ENCODE measurements at places on chromosomes 3 and 15.

DNA sequence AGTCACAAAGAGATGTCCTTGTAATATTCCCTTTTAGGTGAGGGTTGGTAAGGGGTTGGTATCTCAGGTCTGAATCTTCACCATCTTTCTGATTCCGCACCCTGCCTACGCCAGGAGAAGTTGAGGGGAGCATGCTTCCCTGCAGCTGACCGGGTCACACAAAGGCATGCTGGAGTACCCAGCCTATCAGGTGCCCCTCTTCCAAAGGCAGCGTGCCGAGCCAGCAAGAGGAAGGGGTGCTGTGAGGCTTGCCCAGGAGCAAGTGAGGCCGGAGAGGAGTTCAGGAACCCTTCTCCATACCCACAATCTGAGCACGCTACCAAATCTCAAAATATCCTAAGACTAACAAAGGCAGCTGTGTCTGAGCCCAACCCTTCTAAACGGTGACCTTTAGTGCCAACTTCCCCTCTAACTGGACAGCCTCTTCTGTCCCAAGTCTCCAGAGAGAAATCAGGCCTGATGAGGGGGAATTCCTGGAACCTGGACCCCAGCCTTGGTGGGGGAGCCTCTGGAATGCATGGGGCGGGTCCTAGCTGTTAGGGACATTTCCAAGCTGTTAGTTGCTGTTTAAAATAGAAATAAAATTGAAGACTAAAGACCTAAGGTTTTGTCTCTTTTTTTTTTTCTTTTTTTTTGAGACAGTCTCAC is 19.8 kb downstream of the TYRO3 start:
- DNase-seq, result no peak

DNA sequence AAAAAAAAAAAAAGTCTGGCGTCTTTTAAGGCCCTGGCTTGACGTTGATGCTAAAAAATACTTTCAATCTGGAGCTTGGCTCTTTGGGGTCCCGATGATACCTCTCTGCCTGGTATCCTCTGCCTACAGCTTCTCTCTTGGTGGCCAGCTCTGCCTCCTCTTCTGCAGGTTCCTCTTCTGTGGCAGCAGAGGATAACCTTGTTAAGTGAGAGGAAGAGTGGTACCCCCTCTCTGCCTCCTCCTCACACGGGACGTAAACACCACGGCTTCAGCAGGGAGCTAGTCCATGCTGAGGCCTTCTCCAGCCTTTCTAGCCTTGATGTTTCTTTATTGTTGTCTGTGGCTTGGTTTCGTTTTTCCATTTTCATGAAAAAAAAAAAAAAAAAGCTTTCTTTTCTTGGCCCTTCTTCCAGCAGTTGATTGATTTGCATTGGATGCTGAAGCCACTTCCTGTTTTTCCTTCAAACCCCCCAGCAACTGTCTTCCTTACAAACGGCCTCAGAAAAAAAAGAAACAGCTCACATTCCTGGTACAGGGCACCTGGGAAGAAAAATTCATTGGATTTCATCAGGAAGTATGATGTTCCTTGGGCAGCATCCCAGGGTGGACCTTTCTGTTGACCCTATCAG is 59.7 kb downstream of the RORA start:
- DNase-seq, result no peak

DNA sequence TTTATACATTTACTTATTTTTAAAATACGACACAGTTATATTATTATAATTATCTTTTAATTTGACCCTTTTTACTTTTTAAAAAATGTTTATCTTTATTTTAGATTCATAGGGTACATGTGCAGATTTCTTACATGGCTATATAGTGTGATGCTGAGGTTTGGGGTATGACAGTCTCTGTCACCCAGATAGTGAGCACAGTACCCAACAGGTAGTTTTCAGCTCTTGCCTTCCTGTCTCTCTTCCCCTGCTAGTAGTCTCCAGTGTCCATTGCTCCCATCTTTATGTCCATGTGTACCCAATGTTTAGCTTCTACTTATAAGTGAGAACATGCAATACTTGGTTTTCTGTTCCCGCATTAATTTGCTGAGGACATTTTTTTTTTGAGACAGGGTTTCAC is 21.8 kb upstream of the KCNMB2 start:
- DNase-seq, result no peak

GRCh38 chr15:63672369-63672768 is 75.2 kb downstream of the FBXL22 start:
- DNase-seq, result no peak

DNA sequence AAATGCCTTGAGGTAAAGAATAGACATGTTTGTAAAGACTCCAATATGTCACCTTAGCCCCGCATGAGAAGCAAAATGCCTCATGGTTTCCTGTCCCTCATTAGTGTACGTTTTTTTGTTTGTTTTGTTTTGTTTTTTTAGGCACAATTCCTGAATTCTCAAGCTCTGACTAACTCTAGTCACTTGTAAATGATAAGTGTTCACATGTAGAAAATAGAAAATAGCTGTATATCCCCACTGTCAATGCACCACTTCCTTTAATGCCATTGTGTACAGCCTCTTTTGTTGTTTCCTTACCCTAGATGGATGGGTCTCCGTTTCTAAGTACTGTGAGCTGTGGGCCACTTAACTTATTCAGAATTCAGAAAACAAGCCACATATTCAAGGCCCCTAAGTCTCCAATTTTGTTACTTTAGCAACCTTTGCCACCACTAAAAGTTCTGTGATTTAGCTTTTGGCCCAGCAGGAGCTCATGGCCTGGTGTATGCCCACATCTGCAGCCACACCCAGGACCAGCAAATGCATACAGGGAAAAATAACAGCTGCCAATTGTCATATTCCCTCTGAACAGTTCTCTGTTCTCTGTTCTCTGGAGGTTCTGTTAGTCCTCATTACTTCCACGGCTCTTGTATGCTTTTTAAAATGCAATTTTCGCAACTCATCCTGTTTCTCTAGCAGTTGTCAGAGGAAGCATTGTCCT is 655.5 kb downstream of the GBE1 start:
- no peak for DNase-seq

DNA sequence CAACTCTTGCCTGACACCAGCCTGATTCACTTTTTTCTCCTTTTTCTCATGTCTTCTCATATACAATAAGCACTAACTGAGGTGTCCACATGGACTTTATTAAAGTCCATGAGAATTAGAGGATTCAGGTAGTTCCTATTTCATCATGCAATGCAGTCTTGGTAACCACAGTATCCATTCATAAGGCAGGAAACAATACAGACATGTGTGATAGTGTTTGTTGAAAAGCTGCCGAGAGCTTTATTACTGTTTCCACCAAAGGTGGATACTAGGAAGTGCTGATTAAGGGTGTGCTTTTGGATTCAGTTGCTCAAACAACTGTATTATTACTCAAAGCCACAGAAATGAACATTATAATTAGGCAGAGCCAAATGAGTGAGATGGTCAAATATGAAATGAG is 5.3 kb downstream of the CASR start:
- no peak for DNase-seq

DNA sequence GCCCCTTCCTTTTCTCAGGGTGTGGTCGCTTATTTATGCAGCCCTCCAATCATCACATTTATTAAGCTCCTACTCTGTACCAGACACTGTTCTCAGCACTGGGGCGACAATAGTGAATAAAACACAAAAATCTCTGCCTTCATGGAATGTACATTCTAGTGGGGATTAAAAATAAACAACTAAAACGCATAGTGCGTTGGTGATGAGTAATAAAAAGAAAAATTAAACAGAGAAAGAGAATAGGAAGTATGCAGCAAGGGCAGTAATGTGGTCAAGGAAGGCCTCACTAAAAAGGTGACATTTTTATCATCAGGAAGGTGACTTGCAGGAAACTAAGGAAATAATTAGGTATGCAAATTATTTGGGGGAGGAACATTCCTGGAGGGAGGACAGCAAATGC is 5.1 kb downstream of the SLC51B start:
- no peak for DNase-seq

GRCh38 chr15:63041402-63041973 is 1.1 kb upstream of the TPM1 start:
- no peak for DNase-seq

DNA sequence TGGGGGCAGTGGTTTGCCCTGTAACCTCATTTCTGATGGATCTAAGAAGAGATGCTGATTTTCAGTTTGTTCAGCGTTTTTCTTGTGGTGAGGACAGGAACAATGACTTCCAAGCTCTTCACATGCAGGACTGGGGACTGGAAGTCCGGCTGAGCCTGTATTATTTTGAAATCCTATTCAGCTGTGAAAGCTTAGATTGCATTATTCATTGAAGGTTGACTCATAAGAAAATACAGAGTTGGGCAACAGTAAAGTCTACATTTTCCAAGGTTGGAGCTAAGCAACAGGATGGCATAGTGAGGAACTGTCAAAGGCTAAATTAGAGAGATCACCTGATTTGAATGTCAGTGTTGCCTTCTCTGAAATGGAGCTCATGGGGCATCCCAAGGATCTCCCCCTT is 230.9 kb upstream of the FEZF2 start:
- no peak for DNase-seq

Data from SK-N-MC (cell line).